ENCODE measurements at places on chromosomes 3 and 15.

GRCh38 chr3:189170559-189170958 lies 1.2 kb upstream of the TPRG1 start:
- no peak for DNase-seq

DNA sequence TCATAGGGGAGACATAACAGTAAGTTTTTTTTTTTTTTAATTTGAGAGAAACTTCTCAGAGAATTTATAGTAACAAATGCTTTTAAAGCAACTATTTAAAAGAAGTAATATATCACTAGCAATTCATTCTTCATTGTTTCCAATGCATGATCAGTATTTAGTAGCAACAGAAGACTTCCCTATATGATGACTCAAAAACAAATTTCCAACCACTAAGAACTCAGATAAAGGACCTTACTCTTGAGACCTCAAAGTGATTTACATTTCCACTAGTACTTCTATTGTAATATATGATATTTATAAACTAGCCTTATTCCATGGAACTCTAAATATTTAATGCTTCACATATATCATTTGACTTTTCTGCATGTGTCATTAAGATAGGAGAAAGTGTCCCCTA lies 356.3 kb downstream of the ZBTB20 start:
- DNase-seq = peak; percentile 9

GRCh38 chr3:149519912-149520311 lies 45.4 kb downstream of the TM4SF4 start:
- DNase-seq = no peak

GRCh38 chr3:94159062-94159828 lies 96.4 kb downstream of the NSUN3 start:
- peak; percentile 12 for DNase-seq

- DNase-seq = no peak
Measured at GRCh38 chr3:194761384-194761783, 75.7 kb downstream of the FAM43A start.

DNA sequence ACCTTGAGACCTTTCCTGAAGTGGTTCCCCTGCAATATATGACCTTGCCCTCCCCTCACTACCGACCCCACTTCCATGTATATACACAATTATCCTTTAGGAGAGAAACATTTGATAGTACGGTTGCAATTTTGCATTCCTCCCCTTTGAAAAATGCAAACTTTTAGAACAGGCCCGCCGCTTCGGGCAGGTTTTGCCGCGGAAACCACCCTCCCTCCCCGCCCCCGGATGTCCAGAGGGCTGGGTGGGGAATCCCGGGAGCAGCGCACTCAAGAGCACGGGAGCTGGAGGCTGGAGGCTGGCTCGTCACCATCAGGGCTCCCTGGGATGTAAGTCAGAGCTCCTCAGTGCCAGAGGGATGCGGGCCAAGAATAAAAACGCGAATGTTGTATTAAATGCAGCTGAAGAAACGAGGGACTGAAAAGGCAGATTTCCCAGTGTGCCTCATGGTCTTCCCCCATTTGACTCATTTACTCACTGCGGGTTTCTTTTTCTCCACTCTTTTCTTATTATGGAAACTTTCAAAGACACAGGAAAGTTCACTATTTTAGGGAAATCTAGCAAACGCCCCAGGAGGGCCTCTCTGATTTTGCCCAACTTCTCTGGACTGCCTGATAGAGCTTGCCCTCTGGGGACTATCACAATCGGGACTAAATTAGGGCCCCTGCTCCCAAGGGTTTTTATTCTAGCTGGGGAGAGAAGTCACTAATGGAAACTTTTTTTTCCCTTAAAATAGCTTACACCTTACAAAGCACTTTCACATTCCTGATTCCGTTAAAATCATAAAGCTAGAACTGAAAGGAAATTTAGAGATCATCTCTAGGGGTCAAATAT lies 2.9 kb upstream of the USP3 start:
- DNase-seq = no peak

DNA sequence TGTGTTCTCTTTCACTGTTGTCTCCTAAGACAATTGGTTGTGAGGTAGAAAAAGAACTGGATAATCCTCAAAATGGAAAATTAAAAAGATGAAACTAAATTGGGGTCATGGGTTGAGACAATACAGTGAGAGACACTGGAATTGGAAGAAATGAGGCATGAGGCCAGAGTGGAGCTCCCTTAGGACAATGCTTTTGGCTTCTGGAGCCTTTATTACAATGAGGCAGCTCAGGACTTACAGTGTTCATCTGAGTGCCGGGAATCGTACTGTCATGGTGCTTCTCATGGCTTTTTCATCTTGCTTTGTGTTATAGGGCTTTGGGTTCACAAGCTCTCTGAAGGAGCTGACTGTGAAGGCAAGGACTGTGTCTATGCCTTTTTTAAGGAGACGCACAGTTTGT lies 293.5 kb downstream of the SOX2 start:
- DNase-seq = no peak

DNA sequence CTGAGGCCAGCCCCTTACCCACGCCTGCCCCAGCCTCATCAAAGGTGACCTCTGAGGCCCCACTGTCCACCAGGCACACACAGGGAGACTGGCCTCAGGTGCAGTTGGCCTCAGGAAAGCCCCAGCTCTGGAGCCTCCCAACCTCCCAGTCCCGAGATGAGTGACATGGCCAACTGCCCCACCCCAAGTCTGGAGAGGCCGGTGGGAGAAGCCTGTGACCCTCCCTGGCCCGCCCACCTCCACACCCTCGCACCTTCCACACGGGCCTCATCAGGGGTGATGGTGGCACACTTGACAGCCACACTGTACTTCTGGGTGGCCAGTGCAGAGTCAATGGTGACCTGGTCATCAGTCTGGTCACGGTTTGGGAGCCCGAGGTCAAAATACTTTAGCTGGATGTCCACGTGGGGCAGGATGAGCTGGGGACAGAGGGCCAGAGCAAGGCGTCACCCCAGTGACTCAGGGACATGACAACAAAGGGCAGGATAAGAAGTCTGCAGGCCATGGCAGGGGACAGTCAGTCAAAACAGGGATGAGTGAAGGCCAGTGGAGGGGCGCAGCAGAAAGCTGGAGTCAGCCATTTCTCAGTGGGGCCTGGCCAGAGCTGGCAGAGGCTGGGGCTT lies 11.9 kb downstream of the IDH2 start:
- no peak for DNase-seq

DNA sequence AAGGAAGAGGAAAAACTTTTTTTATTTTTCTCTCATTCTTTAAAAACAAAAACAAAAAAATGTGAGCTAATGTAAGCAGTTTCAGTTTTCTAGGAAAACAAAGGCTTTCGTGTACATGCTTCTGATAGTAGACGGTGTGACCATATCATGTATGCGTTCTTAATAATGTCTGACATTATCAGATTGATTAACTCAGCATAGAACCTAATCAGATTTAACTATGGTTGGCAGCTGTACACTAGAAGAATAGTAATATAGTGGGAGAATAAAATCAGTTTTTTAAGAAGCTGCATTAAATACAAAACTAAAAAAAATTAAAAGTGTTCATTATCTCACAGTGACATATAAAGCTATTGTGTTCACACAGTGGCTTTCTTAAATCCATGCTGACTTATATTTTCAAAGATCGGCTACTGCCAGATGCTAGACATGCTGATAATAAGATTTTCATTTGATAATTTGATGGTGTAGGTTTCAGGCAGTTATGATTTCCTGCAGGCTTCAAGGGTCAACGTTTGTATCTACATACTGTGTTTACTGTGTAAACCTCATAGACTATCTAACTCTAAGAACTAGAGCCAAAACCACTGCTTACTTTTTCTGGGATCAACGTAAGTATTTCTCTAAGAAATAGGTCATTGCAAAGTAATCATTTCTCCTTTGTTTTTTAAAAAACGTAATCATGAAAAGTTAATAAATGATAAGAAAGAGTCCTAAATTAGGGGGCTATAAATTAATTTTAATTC lies 74.0 kb downstream of the UBE2E2 start:
- no peak for DNase-seq

DNA sequence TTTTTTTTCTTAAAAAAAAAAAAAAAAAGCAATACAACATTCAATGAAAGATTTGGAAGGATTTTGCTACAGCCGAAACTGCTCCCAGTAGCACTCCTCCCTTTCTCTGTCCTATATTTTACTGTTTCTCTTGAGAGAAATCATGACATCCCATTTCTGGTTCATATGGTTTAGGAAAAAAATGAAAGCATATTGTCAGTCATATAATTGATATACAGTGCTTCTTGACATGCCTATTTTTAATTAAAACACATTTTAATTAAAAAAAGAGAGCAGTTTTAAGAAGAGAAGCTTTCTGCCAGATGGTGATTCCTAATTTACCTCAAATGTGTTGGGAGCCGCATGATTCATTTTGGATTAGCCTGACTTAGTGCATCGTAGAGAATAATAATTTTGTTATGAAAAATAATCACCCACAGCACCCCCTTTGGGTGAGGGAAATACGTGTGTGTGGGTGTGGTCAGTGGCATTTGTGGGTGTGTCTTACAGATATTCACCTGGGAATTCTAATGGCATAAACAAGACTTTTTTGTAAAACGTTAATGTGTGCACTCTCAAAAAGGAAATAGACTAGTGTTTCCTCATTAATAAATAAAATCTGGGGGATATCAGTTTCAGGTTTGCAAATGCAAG lies 544.5 kb downstream of the MFSD1 start:
- no peak for DNase-seq

GRCh38 chr3:186094271-186094670 lies 14.6 kb downstream of the ETV5 start:
- DNase-seq = no peak

DNA sequence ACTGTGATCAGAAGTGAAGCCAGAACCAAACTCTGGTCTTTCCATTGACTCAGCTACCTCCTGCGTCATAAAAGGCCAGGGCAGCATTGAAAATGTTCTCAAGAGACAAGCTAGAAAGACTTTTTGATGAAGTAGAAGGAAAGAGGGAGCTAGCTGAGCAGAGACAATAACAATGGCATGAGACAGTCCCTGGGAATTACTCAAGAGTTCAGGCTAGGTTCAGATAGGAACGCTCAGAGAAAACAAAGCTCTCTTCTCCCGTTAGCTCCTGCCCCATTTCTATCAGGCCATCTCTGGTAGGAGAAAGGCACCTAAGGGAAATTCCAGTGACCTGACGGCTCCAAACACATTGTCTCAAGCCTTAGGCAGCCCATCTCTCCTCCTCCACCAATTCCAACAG lies 7.0 kb upstream of the OXTR start:
- DNase-seq = no peak

- DNase-seq = no peak
Measured at GRCh38 chr15:98843844-98844243, 163.7 kb downstream of the PGPEP1L start.

- no peak for DNase-seq
Measured at GRCh38 chr3:68424796-68425460, 507.4 kb downstream of the TAFA4 start.
